ENCODE measurements at places on chromosomes 2 and 18.
A peak's percentile ranks its signal among the peaks of the same experiment; 100 is the strongest.

- DNase-seq, result no peak
Measured at GRCh38 chr2:169495310-169495928, 14.1 kb upstream of the KLHL41 start.

GRCh38 chr2:112821142-112821541, 15.4 kb downstream of the IL1B start:
- DNase-seq, result peak; percentile 59

DNA sequence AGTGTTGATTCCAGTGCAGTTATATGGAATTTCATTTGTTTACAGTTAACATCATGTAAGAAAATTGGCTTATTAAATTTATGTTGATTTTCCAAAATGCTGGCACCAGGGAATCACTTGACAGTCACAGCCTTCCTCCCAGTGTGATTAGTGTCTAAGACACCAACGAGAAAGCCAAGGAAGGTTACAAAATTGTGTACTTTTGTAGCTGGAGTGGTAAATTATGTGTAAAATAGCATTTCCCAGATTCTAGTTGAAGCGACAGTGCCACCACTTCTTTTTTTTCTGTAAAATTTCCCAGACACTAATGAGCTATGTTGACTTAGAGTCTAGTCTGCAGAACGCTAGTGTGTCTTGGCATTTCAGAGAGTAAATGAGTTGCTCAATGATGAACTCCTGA, 101.3 kb downstream of the NCK2 start:
- DNase-seq, result no peak

DNA sequence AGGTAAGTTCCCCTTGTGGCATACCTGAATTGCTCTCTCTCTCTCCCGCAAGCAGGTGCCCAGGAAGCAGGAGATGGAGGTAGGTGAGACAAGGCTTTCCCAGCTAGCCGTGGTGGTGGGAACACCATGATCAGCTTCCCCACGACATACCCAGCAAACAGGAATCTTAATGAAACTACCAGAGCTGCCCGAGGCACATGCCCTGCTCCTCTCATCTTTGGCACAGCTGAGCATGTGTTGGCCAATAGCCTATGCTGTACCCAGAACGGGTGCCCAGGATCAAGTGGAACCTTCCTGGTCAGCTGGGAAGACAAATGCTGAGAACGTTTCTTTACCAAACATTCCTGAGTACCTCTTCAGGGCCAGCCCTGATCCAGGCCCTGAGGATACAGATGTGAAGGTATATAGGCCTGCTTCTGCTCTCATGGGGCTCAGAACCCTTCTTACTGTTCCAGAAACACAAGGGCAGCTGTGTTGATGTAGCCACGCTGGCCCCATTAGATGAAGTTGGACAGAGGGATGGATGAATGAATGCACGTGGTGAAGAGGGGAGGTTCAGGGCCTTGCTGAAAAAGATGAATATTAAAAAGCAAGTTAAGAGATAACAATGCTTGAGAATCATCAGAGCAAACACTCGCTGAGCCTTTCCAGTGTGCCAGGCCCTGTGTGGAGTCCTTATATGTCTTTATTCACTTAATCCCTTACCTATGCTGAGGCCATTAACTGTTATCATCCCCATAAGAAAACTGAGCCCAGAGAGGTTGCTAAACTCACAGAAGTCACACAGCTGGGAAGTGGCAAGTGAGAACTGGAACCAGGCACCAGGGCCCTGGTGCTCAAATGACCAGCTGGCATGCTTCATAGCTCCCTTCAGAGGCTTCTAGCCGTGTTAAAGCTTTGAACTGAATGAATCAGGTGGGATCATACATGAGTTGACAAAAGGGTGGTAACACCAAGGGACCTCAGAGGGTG, 68.8 kb upstream of the TMEM247 start:
- DNase-seq, result no peak

GRCh38 chr2:10490806-10491291, 42.7 kb upstream of the ODC1 start:
- no peak for DNase-seq

DNA sequence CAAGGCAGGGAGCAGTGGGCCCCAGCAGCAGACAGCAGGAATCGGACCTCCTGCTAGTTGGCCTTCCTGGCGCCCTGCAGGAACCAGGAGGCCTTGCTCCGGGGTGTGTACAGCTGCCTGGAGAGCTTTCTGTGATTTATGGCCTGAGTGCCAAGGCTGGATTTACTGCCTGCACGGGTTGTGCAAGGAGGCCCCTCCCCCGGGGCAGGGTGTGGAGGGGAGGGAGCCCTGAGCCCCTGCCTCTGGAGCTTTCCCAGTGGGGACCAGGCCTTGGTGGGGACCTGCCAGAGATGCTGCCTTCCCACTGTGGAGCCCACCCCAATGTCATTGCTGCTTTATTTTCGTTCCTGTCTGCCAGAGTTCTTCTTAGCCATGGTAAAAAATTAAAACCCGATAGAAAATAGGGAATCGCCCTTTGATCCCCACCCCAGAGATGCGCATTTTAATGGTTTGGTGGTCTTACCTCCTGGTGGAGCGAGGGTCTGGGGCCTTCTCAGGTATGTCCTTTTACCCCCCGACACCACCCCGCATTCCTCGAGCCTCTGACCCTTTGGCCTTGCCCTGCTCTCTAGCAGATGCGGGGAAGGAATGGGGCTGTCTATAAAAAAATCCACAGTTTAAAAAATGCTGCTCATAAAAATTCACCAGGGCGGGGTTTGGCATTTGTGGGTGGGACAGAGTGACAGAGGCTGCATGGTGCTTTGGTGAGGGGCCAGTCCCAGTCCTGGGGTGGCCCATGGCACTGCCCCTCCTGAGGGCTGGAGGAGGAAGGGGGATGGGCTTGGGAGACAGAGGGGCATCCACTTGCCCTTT, 6.9 kb upstream of the RALB start:
- DNase-seq, result no peak

DNA sequence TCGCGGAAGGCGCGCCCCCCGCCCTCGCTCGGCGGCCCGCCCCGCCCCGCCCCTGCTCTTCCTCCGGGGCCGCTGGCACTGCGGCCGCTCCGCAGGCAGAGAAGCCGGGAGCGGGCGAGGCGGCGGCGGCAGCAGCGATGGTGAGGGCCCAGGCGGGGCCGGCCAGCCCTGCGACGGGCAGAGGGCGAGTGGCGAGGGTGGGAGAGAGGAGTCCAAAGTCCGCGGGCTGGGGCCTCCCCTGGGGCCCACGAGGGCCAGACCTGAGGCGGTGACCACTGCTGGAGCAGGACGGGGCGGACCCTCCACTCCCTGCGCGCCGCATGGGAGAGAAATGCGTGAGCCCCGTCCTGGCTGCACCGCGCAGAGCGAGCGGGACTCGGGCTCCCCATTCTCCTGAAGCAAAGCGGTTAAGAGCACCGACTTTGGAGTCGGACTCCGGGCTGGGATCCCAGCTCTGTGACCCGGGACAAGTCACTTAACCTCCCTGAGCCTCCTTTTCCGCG, at the start of gene VAMP5:
VAMP5 (plus strand) TSS at position 78 of the 503 bp plus-strand sequence; CDS start at position 138, 60 bp downstream.
- peak; percentile 14 for DNase-seq

DNA sequence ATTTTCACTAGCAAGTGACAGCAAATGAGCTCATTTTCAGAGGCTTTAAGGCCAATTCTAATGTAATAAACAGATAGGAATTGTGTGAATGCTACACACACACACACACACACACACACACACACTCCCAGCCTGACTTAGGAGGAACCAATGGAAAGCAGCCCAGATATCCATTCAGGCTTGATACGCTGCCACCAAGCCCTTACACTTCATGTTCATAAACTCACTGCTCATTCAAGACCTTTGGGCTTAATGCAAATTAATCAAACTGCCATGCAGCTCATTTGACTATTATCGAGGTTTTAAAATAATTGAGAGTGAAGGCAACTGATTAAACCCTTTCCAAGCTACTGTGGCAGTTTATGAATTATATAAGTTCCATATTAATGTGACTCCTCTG, 298.9 kb upstream of the NCKAP5 start:
- no peak for DNase-seq

- no peak for DNase-seq
Measured at GRCh38 chr18:53909668-53910067, 314.8 kb downstream of the MBD2 start.

GRCh38 chr2:30315391-30316063, 84.2 kb downstream of the LBH start:
- DNase-seq, result peak; percentile 46
